ENCODE measurements at places on chromosomes 2 and 18.

DNA sequence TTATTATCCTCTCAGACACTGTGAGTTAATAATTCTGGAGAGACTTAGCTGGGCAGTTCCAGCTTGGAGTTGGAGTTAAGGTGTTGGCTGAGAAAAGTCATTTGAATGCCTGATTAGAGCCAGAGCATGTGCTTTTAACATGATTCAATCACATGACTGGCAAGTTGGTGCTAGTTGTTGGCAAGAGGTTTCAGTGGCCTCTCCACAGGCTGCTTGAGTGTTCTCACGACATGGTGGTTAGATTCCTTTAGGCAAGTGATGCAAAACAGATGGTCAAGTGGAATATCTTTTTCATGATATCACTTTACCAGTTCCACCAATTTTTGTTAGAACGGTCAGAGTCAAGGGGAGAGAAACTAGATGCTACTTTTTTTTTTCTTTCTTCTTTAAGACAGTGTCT lies 262.7 kb upstream of the FN1 start:
- no peak for DNase-seq

DNA sequence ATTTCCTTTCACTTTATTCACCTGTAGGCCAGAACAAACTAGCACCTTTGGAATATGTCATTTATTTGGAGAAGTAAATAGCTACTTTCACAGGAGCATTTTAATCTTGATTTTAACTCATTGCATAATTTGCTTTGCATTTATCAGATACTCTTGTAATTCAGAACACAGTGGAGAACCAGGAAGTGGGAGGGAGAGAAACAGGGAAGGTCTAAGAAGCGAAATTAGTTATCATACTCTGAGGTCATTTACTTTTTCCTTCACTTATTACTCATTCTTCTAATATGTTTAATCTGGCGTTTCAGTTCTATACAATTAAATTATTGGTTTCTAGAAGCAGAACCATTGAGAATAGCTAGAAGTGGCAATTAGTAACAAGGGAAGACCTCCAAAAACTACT lies 20.7 kb downstream of the RBM44 start:
- DNase-seq, result no peak

DNA sequence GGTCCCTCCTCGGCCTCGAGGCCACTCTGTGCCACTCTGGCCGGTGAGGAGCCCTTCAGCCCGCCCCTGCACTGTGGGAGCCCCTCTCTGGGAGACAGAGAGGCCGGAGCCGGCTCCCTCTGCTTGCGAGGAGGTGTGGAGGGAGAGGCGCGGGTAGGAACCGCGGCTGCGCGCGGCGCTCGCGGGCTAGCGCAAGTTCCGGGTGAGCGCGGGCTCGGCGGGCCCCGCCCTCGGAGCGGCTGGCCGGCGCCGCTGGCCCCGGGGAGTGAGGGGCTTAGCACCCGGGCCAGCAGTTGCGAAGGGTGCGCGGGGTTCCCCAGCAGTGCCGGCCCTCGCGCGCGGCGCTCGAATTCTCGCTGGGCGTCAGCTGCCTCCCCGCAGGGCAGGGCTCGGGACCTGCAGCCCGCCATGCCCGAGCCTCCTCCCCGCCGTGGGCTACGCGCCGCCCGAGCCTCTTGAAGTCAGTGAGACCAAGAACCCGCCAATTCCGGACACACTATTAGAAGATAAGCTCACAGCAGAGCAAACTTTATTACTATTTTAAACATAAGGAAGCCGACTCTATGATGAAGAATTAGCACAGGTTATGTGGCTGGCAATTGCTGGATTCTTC lies 825.8 kb upstream of the FANCL start:
- DNase-seq, result no peak

- no peak for DNase-seq
These were observed 284.4 kb upstream of the PARD3B start for GRCh38 chr2:204260901-204261300.

- DNase-seq, result no peak
These were observed 143.3 kb upstream of the ITGA4 start for GRCh38 chr2:181313845-181314244.

GRCh38 chr2:47686018-47686417 lies 96.9 kb upstream of the MSH6 start:
- DNase-seq, result no peak

GRCh38 chr2:224253464-224253863 lies 148.4 kb downstream of the FAM124B start:
- no peak for DNase-seq

DNA sequence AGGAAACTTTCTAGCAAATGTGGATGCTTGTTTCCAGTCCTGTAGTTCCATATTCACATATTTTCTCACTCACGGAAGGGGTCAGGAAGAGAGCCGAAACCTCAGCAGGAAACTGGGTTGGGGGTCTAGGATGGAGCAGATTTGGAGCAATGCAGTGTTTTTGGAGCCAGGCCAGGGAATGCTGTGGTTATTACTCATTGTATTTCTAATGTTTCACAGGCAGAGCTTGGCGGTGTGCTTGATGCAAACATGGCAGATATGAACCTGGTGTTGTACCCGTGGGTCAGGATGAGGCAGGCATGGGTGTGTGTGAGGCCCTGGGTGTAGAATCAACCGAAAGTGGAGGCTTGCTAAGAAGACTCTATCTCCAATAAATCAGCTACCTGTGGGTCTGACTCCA lies 34.6 kb upstream of the ACKR3 start:
- DNase-seq, result no peak

DNA sequence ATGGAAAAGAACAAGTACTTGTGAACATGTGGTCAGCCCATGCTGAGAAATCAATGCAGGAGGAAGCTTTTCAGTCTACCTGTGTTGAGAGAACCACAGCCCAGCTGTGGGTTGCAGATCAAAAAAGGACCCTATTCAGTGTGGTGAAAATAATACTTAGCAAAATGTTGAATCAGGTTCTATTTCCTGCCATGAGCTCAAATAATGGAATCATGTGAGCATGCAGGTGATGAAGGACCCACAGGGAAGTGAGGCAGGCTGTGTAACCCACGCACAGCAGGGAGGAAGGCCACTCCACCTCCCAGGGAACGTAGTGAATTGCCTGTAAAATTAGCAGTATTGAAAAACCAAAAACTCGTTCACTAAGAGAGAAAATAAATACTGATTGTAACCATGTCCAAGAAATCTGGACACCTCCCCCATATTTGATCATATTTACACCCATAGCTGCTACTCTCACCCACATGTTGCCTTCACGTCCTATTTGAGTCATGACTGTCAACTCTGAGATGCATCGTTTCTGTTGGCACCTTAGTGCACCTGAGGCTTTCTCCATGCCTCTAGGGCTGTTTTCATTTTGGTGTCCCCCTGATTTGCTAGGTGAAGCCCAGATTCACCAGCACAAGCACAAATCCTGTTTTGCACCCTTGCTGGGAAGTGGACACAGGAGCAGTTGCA lies 20.5 kb upstream of the BCL2L11 start:
- no peak for DNase-seq

- no peak for DNase-seq
These were observed 471.1 kb upstream of the MEX3C start for GRCh38 chr18:51668607-51669006.

DNA sequence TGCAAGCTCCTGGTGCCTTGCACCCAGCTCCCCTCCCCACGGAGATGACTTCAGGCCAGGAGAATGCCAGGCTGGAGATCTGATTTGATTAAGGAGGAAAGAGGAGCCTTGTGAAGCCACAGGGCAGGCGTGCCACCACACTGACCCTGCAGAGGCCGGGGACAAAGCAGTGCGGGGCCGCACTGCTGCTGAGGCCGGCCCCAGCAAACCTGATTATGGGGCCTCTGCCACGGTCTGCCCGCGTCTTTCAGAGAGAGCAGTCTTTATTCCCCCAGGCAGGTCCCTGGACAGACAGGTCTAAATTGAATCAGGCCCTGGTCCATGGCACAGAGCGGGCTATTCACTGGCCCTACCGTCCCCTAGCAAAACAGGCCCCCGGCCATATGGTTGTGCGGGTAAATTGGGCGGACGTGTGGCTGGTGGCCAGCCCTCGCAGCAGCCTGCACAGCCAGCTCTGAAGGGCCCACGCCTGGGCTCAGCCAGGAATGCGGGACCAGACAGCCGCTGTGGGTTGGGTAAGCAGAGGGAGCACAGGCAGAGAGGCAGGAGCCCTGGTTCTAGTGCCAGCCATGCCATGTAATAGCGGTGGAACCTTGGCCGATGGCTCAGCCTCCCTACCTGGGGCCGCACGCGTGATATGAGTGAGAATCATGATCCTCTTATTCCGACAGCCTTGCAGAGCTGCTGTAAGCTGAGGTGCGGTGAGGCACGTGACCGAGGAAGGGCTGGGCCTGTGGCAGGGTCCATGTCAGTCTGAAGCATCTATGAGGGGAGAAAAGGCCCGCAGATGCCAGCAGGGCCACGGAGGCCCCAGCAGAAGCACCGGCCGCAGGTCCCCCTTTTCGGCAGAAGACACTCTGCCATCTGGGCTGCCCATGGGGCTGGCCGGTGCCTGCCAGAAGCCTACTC lies 97.3 kb upstream of the MYCN start:
- no peak for DNase-seq

DNA sequence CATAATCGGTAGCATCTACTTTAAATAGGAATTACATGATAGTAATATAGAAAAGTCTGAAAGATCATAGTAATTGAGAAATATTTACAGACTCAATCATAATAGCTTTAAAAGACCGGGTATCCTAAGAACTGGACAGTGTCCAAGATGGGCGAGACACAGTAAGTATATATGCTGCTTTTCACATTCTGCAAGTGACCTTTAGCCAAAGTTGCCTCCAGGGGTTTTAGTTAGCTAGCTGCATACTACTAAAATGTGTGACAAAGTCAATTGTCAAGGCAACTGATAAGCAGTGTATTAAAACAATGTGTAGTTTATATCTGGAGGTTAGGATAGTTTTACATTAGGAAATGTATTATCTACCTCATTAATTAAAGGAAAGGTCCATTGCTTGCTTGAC lies 24.6 kb downstream of the CD302 start:
- DNase-seq, result no peak

- DNase-seq, result no peak
These were observed 147.1 kb downstream of the IKZF2 start for GRCh38 chr2:213004197-213004821.
